ENCODE measurements at places on chromosomes 16 and 17.

- DNase-seq, result peak; percentile 60
These were observed 1.3 kb downstream of the CCR10 start for GRCh38 chr17:42680331-42680808.

- no peak for DNase-seq
These were observed 26.6 kb downstream of the GOSR2 start for GRCh38 chr17:46949291-46950174.

- no peak for DNase-seq
These were observed 4.2 kb upstream of the KRTAP3-2 start for GRCh38 chr17:41003926-41004325.

GRCh38 chr17:74457146-74457819 lies 9.2 kb upstream of the CD300A start:
- peak; percentile 78 for DNase-seq

GRCh38 chr17:14760719-14761411 lies 460.0 kb downstream of the HS3ST3B1 start:
- no peak for DNase-seq

- DNase-seq, result no peak
These were observed 10.9 kb upstream of the WSB1 start for GRCh38 chr17:27283060-27283459.

DNA sequence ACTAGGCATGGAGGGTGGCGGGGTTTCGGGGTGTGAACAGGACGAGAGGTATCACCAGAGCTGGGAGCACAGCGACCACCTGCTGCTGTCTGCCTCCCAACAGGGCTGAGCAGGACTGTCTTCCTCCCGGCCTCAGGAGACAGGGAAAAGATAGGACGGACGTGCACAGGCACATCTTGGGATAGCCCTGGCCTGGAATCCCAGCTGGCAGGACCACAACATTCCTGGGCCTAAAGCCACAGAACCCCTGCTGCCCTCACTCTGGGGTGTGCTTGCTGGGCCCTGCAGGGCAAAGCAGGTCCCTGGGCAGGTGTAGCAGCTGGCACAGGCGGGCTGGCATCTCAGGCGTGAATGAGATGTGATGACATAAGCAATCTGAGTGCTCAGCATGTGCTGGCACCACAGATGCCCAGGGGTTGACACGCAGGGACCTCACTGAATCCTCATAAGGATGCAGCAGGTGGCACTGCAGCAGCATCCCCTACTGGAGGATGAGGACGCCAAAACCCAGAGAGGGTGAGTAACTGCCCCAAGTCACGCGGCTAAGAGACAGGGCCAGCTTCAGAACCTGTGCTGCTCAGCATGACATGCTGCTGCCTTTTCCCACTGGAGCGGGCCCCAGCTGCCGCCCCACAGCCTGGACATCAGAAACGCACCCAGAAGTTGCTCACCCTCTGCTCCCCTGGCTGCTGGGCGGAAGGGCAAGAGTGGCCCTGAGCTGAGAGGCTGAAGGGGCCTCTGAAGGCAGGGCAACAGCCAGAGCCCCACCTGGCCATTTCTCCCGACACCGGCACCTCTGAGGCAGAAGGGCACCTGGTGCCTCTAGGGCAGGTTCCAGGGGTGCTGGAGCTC lies 7.1 kb downstream of the CORO7 start:
- no peak for DNase-seq

GRCh38 chr16:29316761-29317183 lies 89.7 kb downstream of the NPIPB11 start:
- DNase-seq, result no peak

GRCh38 chr17:4506175-4506813 lies 7.6 kb downstream of the SPNS2 start:
- DNase-seq, result no peak

GRCh38 chr16:6771956-6772355 lies 560.7 kb upstream of the RBFOX1 start:
- no peak for DNase-seq

- DNase-seq, result no peak
These were observed 102.6 kb upstream of the HS3ST3A1 start for GRCh38 chr17:13704333-13704732.

GRCh38 chr16:81798311-81799137 lies 19.4 kb downstream of the PLCG2 start:
- DNase-seq, result peak; percentile 71

DNA sequence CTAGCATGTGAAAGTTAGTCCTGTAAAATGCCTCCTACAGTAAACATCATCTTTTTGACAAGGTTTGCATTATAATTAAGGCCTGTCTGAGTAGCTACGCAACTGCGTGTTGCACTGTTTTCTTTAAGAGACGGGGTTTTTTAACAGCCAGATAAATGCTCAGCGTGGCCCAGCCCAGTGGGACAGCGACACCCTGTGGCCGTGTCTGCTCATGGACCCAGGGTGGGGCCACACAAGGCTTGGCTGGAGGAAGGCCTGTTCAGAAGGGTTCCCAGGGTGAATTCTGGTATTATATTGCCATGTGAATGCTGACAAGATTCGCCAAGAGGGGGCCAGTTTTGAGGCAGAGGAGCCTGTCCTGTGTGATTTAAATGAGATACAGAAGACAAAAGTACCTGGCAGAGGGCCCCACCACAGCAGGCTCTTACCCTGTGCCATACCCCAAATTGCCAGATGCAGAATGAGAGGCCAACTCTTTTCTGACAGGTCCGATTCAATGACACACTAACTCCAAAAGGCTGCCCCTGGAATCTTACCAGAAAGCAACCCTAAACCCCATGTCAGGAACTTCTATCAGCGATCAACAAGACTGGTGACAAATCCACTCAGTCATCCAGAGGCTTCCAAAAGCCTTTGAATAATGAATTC lies 65.9 kb upstream of the IRX6 start:
- peak; percentile 41 for DNase-seq

GRCh38 chr17:67615736-67616135 lies 102.0 kb upstream of the NOL11 start:
- DNase-seq, result no peak

DNA sequence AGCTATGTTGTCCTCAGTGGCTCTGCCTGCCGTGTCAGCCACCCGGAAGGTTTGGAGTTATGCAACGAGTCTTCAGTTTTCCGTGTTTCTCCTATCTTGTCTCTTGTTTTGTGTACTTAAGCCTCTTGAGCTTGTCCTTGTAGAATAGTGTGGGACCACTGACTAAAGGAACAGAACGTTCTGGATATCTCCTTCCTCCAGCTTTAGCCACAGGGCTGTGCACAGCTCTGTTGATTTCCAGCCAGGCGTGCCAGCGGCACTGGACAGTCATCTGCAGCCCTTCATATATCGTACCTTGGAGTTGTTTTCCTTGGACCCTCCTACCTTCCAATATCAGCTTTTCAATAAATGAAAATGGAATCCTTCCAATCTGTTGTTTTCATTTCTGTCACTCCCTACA lies 39.8 kb downstream of the TMEM11 start:
- no peak for DNase-seq

GRCh38 chr16:84658690-84659089 lies 10.4 kb downstream of the KLHL36 start:
- no peak for DNase-seq

DNA sequence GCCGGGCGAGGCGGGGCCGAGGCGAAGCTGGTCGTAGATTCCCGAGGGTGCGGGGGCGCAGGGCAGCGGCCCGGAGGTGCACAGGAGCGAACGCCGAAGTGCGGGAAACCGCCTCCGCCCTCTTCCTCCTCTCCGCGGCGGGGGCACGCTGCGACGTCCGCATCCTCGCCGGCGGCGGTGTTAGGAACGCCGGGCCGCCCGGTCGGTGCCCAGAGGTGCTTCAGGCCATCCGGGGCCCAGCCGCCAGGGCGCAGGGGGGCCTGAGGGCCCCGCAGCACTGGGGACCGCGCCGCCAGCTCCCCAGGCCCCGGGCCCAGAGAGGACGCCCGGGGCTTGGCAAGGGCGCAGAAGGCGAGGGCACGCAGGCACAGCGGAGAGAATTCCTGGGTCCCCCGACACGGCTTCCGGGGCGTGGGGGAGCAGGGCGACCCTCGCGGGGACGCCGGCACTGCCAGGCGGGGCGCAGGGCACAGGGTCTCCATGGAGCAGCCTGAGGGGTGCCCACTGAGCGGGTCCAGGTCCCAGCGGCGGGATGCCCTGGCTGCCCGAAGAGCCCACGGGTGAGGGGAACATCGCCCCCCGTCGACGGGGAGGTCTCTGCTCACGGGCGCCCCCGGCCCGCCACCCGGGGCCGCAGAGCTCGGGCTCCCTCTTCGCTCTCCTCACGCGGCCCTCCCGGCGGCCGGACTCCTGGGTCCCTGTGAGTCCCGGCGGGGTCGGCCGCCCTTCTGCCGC lies 576 bp downstream of the EPOP start:
- no peak for DNase-seq

DNA sequence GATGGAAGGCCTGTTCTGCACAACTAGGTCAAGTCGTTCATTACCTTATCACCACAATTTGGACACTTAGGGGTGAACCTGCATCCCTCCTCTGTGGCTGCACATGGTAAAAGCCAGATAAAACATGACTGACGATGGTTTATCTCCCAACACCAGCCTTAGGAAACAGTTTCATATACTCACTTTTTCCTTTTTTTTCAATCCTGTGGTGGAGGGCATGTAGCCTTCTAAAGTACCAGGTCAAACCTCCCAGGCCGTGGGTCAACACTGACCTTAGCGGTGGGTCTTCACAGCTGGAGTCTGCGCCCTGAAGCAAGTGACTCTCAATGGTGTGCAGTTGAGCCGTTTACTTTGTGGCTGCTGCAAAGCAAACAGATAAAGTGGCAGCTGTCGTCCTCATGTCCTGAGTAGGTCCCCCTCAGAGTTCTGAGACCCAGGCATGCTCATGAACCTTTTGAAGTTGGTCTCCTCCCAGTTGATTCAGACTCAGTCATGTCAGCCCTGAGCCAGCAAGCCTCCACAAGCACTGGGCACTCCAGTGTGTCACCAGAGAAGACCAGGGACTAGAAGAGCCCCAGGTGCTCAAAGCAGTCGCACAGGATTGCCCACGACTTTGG lies 5.9 kb downstream of the FAHD1 start:
- DNase-seq, result no peak

DNA sequence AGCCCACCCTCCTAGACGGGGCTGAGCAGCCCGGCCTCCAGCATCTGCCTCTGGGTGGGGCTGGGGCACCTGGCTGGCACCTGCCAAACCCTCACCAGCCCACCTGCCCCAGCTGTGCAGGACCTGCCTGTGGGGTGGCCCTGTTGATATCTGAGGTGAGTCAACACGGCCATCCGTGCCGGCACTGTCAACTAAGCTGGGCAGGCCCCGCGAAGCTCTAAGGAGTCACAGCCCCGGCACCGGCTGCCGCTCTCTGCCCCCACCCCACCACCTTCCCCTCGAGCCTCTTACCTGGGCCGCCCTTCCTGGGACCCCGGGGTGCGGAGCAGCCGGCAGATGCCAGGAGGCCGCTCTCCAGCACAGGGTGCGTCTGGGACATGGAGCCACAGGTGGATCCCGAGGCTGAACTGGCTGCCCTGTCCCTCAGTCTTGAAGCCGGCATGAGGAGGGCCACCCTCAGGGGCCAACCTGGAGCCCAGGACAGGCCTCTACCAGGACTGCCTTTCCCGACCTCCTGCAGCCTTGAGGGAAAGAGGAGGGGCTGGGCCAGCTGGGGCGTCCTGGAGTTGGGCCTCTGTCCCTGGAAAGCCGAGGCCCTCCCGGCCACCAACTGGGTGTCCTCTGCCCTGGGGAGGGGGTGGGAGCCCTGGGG lies 515 bp downstream of the CBFA2T3 start:
- DNase-seq, result peak; percentile 57

DNA sequence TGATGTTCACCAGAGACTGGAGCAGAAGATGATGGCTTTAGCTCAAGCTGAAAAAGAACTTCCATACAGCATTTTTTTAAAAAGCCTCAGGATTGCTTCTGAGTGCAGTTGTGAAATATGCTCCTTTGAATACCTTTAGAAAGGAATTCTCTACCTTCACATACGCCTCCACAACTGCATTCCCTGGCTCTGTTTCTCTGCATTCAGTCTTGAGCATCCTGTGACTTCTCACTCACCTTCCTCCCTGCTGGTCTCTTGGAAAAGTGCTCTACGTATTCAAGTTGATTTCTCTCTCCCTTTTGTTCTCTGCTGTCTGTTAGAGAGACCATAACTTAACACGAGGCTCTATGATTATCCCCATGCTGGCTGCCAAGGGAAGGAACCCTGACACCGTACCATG lies 34.5 kb downstream of the HS3ST2 start:
- DNase-seq, result no peak

- no peak for DNase-seq
These were observed 11.9 kb upstream of the PLD6 start for GRCh38 chr17:17217995-17218394.

All from GM13977 (cell line).